ENCODE measurements at places on chromosomes 1 and 21. TPM values are rescaled to one million over a fixed set of nuclear protein-coding genes. Genes with fewer than 3 reads are reported as not detected.

LAMB3 gene
- total RNA-seq, result 9.3 TPM

ACTA1 gene
- not detected for total RNA-seq

CNKSR1 gene
- not detected for total RNA-seq

LEFTY2 gene
- not detected for total RNA-seq

PMVK gene
- 5.1 TPM for total RNA-seq

FCER1G gene
- total RNA-seq, result not detected

IL19 gene
- not detected for total RNA-seq

FLG2 gene
- total RNA-seq, result not detected

TNFSF4 gene
- 1.4 TPM for total RNA-seq

CELA3B gene
- not detected for total RNA-seq

SV2A gene
- total RNA-seq, result 18.3 TPM

GUCA2B gene
- not detected for total RNA-seq

MTARC2 gene
- total RNA-seq, result 4.6 TPM

AVPR1B gene
- not detected for total RNA-seq

LRRC71 gene
- total RNA-seq, result not detected

ANGPTL7 gene
- 0.28 TPM for total RNA-seq

BCAN gene
- total RNA-seq, result not detected

MCL1 gene
- 177 TPM for total RNA-seq

STRIP1 gene
- 44.2 TPM for total RNA-seq

CRYAA gene
- not detected for total RNA-seq

All from smooth muscle cell of bladder (primary cell).